ENCODE measurements at places on chromosomes 1 and 21.

DNA sequence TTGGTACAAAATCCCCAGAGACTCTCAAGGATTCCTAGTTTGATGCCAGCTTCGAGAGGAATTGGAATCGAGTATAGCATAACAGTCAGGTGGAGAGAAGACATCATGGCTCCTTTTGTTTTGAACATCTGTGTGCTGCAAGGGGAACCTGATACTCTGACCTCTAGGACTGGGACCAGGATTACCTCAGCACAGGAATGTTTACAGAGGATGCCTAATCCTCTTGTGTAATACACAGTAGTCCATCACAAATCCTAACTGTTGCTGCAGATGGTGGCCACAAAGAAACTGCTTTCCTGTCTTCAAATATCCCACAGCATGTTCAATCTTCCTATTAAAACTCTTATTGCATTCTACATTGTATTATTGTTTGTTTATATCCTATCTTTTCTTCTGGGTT is 111.8 kb upstream of the PRMT6 start:
- DNase-seq: no peak

GRCh38 chr1:156865865-156866248 is 5.2 kb downstream of the NTRK1 start:
- DNase-seq: no peak

- no peak for DNase-seq
These were observed 102.4 kb downstream of the PTGER3 start for GRCh38 chr1:70945251-70945650.

GRCh38 chr1:21754583-21754982 is 28.4 kb downstream of the USP48 start:
- no peak for DNase-seq

- no peak for DNase-seq
These were observed 7.3 kb downstream of the GSTM5 start for GRCh38 chr1:109719337-109719837.

DNA sequence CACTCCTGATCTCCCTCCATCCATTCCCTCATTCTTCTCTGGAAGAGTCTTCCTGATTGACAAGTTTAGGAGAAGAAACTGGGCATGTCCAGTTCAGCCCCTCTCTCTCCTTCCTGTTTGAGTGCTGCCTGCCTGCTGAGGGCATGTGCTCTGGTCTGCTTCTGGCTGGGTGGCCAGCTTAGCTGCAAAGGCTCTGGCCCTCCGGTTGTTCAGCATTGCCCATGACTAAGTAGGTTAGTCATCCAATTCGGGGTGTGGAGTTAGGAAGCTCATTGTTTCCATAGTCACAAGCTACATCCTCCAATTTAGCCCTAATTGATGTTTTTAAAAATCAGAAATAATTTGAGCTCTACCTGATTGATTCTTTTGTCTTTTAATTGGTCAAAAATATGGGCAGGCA is 25.6 kb upstream of the PLA2G2E start:
- DNase-seq: no peak

GRCh38 chr1:44112486-44112885 is 6.1 kb upstream of the KLF17 start:
- DNase-seq: no peak

DNA sequence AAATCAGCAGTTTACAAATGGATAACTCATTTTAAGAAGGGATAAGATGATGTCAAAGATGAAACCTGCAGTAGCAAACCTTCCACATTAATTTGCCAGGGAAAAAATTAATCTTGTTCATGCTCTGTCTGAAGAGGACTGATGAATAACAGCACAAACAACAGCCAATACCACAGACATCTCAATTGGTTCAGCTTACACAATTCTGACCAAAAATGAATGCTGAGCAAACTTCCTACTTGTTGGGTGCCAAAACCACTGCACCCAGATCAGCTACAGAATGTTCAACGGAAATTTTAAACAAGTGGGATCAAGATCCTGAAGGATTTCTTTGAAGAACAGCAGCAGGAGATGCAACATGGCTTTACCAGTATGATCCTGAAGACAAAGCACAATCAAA is 98.3 kb downstream of the COQ8A start:
- DNase-seq: no peak

GRCh38 chr1:11984576-11984975 is 4.3 kb downstream of the MFN2 start:
- DNase-seq: no peak

GRCh38 chr1:8517661-8518489 is 200.0 kb downstream of the SLC45A1 start:
- DNase-seq: no peak

DNA sequence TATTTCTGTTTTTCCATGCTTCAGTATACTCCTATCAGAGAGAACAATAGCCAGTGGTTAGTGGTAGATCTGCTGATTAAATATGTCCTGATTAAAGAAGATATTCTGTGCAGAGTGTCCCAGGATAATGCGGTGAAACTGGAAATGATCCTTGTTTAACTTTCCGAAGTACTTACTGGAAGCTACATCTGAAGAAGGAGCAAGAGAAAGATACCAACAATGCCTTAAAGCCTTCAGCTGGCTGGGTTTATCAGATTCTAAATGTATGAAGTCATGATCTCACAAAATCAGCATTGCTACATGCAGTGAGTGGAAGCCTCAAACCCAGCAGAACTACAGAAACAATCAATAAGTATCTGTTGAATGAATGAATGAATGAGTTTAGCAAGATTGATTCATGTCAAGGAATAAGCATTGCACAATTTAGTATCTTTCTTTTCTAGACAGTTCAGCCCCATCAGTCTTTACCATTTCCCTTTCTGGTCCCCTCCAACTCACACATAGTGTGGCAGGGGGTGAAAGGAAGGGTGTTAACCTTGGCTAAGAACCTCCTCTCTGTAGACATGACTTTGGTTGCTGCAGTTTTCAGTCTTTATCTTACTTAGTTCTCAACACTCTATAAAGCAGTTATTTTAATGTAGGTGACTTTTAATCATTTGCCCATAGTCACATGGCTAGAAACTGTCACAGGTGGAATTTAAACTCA is 24.7 kb upstream of the DNASE2B start:
- DNase-seq: no peak

DNA sequence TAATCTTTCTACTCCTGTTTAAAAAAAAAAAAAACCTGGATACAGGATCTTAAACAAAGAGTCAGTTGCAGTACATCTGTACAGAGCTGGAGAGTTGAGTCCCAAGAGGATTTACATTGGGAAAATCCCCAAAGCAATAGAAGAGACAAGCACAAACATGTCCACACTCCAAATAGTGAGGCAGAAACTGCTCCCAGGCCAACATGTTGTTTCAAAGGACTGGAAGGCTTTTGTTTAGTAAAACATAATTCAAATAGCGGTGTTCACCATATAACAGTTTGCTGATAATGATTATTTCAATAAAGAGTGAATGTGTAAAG is 425.4 kb downstream of the ADGRL2 start:
- DNase-seq: peak; percentile 70

DNA sequence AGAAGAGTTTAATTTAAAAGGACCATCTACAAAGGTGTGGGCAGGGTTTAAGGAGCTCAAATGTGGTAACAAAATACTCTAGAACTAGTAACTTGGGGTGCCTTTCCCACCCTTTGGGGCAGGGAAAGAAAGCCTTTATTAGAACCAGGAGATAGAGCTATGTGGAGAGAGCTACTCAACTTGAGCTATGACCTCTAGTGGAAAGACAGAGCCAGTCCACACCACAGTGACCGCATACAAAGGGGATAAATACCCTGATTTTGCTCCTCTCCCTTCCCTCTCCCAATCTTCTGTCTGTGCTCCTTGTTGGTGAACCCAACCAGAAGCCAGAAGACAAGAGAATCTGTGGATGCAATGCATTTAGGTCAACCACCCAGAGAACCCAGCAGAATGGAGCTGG is 54.4 kb upstream of the JAK1 start:
- no peak for DNase-seq

GRCh38 chr1:207219979-207220889 is 101.2 kb upstream of the CD55 start:
- DNase-seq: no peak

- no peak for DNase-seq
These were observed 59.9 kb upstream of the CNTN2 start for GRCh38 chr1:204983136-204983535.

- DNase-seq: no peak
These were observed 54.3 kb downstream of the ABL2 start for GRCh38 chr1:179175011-179175841.

DNA sequence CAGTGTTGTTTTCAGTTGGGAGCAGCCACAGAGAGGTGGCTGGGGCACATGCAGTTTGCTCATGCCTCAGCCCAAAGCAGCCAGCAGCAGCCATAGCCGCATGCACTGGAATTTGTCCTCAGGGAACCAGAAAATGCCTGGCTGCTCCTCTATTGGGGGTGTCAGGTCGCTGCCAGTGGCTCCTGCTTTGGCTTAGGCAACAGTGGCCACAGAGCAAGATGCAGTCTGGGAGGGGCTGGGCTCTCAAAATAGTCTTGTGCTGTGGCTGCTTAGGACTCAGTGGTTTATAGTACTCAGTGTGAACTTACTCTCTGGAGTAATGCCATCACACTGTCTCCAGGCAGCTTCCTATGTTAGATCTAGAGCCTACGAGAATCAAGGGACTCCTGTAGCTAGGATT is 25.0 kb downstream of the CD55 start:
- DNase-seq: no peak

DNA sequence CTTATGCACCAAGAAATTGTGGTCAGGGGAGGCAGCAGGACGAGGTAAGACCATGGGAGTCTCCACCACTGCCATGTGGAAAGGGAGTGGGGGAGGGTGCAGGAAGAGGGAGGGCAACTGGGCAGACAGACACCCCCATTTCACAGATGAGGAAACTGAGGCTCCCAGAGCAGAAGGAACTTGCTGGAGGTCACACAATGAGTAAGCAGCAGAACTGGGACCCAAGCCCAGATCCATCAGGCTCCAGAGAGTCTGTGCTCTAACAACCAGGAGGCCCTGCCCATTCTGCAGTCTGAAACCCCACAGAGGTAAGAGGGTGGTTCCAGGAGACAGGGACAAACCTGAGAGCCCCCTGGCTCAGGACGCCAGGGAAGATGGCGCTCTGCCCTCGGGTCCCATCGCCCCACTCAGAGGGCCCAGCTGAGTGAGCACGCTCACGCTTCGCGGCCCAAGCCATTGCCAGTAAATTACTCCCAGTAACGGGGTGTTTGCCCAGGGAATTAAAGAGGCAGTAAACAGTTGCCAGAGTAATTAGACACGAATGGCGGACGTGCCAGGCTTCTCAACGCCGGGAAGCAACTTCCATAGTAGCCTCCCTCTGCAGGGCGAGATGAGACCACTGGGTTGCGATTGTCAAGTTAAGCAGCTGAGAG is 59.2 kb downstream of the MATN1 start:
- no peak for DNase-seq

GRCh38 chr1:22639286-22639685 is 2.9 kb downstream of the C1QA start:
- DNase-seq: no peak

- no peak for DNase-seq
These were observed 38.9 kb upstream of the ZBTB18 start for GRCh38 chr1:244012202-244012601.

GRCh38 chr1:183230413-183230812 is 44.3 kb downstream of the LAMC2 start:
- no peak for DNase-seq

DNA sequence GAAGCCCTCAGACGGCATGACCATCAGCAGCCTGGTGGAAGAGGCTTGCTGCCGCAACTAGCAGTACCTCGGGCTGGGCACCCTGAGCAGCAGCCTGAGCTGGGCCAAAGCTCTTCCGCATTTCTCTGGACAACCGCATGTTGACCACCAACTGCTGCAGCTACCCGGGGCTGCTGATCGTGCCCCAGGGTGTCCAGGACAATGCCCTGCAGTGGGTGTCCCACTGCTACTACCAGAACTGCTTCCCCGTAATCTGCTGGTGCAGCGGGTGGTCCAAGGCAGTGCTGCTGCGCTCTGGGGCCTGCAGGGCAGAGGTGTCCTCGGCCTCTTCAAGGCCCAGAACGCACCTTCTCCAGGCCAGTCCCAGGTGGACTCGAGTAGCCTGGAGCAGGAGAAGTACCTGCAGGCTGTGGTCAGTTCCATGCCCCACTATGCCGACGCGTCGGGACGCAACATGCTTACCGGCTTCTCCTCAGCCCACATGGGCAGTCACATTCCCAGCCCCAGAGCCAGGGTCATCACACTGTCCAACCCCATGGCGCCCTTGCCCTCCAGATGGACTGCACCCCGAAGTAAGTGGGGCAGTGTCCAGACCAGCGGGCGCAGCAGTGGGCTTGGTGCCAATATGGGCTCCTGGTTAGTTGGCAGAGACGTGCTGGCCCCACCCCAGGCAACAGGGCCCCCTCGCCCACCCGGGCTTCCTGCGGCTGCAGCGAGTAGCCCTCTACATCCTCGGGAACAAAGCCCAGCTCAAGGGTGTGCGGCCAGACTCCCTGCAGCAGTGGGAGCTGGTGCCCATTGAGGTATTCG is 19.5 kb upstream of the NPPB start:
- DNase-seq: no peak

DNA sequence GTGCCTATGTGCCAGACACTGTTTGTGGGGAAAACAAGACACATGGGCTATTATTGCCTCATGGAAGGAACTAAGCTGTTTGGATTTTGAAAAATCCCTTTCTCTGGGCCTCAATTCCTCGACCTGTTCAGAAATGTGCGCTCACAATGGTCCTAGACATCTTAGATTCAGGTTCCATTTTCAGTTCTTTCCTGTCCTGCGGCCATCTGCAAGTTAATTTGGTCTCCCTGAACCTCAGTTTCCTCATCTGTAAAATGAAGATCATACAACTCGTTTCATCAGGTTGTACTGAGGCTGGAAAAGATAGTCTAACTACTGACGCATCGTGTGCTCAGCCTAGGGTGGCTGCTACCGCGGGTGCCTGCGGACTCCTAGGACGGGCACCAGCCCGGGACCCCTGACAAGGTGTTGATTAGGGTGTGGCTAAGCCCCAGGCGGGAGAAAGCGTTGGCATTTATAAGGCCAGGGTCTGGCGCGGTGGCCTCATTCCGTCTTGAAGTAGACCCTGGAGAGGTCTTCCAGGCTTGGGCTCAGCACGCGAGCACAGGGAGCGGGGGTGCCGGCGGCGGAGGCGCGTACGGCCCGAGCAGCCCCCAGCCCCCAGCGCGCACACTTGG is 493 bp upstream of the ELOA start:
- no peak for DNase-seq

GRCh38 chr1:221284028-221284427 is 404.8 kb downstream of the HLX start:
- DNase-seq: no peak

DNA sequence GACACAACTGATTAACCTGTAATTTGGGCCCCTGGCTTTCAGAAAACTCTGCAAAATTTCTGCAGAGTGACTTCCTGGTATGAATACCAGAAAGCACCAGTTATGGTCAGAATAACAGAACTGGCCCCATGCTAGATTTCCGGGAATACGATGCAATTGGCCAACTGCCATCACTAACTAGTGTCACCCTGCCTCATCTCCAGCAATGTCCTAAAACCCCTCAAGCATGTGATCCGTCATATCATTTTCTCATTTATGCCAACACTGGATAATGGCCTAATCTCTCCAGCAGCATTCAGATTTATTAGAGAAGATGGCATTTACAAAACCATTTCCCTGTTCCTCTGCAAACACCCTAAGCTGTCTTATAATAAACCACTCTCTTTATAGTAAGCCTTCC is 15.4 kb downstream of the KAZN start:
- no peak for DNase-seq

DNA sequence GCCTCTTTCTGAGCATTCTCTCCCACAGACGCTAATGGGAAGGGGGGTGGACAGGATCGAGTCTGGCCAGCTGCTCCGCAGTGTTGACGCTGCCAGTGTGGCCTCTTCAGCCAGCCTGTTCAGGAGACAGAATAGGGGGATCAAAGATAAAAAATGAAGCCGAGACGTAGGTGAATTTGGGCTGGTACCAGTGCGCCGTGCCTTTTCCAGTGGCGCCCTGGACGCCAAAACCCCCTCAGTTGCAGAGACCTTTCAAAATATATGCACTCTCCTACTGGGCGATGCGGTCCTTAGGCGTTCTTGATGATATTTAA is 1.1 kb downstream of the TTC3 start:
- no peak for DNase-seq
